ENCODE measurements at places on chromosomes 4 and X.

DNA sequence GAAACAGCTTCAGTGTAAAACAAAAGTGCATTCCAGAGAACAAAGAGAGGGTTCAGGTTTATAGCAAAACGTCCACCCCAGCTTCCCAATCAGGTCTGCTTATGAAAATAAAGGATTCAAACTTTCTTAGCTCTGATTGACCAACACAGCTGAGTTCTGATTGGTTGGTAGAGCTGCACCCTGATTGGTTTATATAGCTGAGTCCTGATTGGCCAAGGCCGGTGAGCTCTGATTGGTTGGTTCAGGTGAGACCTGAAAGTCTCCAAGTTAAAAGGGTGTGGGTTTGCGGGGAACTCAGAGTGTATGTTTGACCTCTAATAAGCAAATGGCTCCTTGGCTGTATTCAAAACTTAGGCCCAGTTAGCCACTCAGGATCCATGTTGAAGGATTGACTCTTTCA lies 20.9 kb downstream of the CLRN2 start:
- DNase-seq, result no peak

- DNase-seq, result no peak
Observed at GRCh38 chrX:48956728-48957414, 536 bp downstream of the OTUD5 start.

- DNase-seq, result no peak
Observed at GRCh38 chr4:27775156-27775555, 914.5 kb downstream of the STIM2 start.

GRCh38 chrX:130053236-130053635 lies 57.1 kb downstream of the ELF4 start:
- no peak for DNase-seq

DNA sequence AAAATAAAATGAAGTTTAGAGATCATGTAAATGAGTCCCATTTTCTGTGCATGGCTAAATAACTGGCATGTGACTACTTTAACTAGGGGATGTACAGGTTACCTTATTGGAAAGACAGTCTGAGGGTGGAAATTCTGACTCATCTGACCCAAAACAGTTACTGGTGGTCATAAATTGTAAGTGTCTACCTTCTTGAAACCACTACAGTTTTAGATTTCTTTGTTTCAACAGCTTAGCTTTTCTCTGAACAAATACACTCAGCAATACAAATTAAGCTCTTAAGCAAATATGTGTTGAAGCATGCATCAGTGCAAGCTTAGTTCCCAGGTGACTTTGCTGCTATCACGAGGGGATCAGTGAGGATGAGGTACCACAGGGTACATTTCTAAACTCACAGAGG lies 60.7 kb upstream of the PGM2 start:
- peak; percentile 29 for DNase-seq

DNA sequence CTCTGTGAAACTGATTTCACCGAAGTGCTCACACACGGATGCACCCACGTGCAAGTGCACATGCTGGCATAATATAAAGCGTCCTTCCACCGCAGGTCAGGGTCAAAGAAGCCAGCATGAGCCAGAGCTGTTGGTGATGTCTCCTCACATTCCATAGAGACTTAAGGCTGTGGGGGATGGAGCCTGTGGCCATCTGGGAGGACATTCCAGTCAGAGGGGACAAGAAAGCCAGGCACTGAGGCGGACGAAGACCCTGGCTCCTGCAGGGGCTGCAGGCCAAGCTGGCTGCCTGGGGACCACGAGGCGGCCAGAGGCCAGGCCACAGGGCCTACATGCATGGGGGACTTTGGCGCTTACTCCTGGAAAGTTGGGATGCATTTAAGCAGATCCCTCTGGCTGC lies 7.7 kb downstream of the RNF212 start:
- DNase-seq, result no peak

- peak; percentile 12 for DNase-seq
Observed at GRCh38 chrX:105191878-105192277, 28.6 kb downstream of the TEX13A start.

DNA sequence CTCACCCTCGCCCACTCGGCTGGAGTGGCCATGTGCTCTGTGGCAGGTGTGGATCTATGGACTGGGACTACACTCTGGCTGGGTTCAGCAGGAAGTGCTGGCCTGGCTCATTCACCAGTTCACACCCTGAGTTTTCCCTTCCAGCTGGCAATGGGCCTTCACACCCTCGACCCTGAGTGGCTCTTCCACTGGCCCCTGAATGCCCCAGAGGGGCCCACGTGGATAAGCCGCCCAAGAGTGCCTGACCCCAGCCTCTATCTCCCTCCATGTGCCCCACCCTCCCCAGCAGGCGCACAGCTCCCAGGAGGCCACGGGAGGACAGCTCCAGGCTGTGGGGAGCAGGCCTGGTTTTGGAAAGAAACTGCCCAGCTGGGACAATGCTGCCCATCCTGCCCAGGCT lies 234.1 kb downstream of the AFAP1 start:
- DNase-seq, result no peak

DNA sequence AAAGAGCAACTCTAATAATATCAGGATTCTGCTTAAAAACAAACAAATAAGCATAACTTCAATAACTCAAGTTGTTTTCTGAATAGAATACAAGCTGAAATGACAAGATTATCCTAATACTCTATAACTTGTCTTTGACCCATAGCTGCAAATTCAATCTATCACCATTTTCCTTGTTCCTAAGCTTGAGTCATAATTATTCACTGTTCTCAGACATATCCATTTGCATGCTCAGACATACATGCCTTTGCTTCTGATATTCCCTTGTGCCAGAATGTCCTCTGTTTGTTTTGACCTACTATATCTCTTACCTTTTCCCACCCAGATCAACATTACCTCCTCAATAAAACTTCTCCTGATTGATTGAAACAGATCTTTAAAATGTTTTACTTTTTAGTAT lies 109.7 kb downstream of the SNCA start:
- no peak for DNase-seq

- DNase-seq, result no peak
Observed at GRCh38 chrX:10171249-10171648, 14.5 kb downstream of the CLCN4 start.

DNA sequence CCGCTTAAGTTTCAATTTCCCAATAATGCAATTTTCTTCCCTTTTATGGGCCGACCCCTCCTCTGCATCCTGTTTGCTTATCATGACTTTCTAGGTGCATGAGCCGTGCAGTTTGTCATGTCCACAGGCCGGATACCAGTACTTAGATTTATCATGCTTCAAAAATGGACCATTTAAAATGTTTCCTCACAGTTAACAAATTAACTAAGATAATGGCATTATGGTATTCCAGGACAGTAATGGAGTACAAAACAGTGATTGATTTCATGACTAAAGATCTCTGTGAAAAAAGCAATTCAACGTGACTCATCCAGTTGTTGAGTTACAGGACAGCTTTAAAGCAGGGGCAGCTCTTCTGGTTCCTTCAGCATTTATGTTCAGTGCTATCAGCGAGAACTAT lies 23.0 kb downstream of the SNX25 start:
- DNase-seq, result no peak

- DNase-seq, result no peak
Observed at GRCh38 chrX:9678215-9678965, 87.3 kb downstream of the GPR143 start.

GRCh38 chr4:147525494-147526271 lies 44.8 kb downstream of the EDNRA start:
- DNase-seq, result no peak

DNA sequence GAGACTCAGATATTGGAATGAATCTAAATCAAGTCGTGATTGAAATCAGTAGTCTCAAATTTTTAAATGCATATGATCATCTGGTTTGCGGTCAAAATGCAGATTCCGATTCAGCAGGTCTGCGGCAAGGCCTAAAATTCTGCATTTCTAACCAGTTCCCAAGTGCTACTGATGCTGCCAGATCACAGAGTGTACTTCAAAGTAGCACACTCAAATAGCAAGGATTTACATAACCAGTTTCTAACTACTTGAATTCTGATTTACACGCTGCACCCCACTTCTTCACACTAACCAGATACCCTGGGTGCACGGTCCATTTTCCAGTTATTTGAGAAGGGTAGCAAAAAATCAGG lies 752 bp downstream of the MBTPS2 start:
- no peak for DNase-seq

GRCh38 chr4:13546142-13546940 lies 2.0 kb upstream of the NKX3-2 start:
- peak; percentile 39 for DNase-seq

- DNase-seq, result peak; percentile 61
Observed at GRCh38 chr4:36348403-36348938, 67.1 kb downstream of the DTHD1 start.

GRCh38 chr4:184762100-184762499 lies 28.2 kb upstream of the CENPU start:
- DNase-seq, result peak; percentile 41

- no peak for DNase-seq
Observed at GRCh38 chr4:14149176-14150053, 521.9 kb upstream of the BOD1L1 start.

- DNase-seq, result no peak
Observed at GRCh38 chr4:175070444-175070843, 152.3 kb downstream of the ADAM29 start.

- DNase-seq, result peak; percentile 49
Observed at GRCh38 chrX:148049441-148049840, 68.3 kb downstream of the FMR1NB start.

GRCh38 chrX:47448165-47448806 lies 34.7 kb downstream of the ZNF41 start:
- no peak for DNase-seq

GRCh38 chrX:9252182-9252581 lies 212.7 kb upstream of the TBL1X start:
- no peak for DNase-seq

GRCh38 chr4:126475730-126476129 lies 1157.0 kb upstream of the INTU start:
- DNase-seq, result no peak

DNA sequence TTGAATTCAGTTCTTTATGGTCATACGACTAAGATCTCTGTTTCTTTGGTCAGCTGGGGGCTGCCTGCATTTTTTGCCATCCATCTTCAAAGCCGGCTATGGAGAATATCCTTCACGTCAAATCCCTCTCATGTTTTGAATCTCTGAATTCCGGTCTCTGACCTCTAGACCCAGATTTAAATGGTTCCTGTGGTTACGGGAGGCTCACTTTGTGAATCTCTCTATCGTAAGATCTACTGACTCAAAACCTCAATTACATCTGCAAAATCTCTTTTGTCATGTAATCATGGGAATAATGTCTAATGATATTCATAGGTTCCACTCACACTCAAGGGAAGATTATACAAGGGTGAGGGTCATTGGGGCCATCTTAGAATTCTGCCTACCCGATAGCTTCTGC lies 5.7 kb upstream of the MPC1L start:
- no peak for DNase-seq

DNA sequence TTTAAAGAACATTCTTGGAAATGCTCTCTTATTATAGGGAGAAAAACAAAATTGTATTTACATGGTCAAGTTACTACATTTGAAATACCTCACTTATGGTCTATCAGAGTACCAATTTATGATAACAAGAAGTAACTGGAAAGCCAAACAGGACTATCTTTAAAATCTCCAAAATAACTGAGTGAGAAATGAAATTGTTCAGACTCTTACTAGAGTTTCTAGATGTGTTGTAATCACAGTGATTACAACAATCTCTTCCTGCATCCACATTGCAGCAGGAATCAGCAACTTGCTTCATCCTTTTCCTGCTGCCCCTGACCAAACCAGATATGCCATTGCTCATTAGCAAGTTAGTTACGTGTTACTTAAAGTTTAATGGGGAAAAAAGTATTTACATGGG lies 245.2 kb upstream of the SMIM31 start:
- DNase-seq, result no peak

DNA sequence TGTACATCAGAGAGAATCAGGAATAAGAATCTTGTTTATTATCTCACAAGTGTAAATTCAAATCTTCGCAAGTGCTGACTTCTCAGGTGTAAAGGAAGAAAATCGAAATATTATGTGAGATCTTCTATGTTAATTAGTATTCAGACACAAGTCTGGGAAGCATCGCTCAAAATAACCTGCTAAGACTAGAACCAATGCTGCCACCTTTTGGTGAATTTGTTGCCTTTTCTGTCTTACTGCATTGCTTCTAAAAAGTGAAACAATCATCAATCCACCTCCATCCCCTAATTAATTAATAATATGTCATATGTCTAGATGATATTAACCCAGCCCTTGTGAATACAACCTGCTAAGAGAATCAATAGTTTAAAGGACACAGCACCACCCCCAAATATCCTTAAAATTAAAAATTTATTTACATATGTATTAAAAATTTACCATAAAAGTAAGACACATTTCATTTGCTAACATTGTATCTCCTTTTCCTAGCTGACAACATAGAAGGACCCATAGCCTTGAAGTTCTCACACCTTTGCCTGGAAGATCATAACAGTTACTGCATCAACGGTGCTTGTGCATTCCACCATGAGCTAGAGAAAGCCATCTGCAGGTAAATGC lies 3.5 kb downstream of the EPGN start:
- peak; percentile 9 for DNase-seq

- DNase-seq, result peak; percentile 29
Observed at GRCh38 chr4:99117876-99118693, 26.0 kb downstream of the ADH4 start.

GRCh38 chr4:119592830-119593229 lies 35.8 kb downstream of the PDE5A start:
- no peak for DNase-seq

DNA sequence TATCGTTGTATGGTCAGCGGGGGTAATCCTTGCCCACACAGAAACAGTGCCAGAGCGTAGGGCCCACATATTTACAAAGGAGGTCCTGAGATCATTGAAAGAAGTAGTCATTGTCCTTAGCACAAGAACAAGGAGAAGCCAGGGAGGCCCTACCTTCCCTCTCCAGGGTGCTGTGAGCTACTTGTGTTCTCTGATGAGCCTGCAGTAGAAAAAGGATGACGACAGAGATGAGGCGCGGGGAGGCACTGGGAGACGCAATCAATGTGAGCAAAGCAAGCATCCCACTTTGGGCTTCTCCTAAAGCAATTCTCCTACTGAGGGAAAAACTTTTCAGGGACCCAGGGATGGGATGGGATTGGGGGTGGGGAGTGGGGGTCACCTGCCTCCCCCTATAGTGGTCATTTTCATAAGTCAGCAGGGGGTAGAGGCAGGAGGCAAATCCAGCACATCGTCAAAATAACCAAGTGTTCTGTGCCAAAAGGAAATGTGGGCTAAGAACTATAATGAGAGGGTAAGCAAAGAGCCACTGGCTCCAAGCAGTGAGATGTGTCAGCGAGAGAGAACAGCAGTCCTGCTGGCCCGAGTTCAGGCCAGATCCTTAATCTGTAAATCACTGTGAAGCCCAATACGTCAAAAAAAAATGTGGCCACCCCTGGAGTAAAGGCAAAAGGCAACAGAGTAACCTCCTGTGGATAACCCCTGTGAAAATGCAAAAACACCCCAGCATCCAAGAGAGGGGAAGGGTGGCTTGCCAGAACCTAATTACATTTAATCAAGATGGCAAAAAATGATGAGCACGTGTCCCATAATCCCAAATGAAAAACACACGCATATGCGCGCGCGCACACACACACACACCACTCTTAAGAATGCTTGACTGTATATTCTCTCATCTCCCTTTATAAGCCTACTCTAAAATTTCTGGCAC lies 136.6 kb upstream of the HHIP start:
- DNase-seq, result no peak

- DNase-seq, result no peak
Observed at GRCh38 chr4:135917011-135917410, 1615.3 kb downstream of the PCDH18 start.

GRCh38 chr4:134019657-134020056 lies 181.9 kb downstream of the PABPC4L start:
- DNase-seq, result no peak
